ENCODE measurements at places on chromosomes 3 and 15.

GRCh38 chr15:52078876-52079700 lies 33.5 kb downstream of the BCL2L10 start:
- no peak for DNase-seq

GRCh38 chr15:89625716-89626115 lies 29.6 kb downstream of the KIF7 start:
- no peak for DNase-seq

- DNase-seq, result no peak
These were observed 4.8 kb upstream of the PLXNB1 start for GRCh38 chr3:48434591-48435222.

DNA sequence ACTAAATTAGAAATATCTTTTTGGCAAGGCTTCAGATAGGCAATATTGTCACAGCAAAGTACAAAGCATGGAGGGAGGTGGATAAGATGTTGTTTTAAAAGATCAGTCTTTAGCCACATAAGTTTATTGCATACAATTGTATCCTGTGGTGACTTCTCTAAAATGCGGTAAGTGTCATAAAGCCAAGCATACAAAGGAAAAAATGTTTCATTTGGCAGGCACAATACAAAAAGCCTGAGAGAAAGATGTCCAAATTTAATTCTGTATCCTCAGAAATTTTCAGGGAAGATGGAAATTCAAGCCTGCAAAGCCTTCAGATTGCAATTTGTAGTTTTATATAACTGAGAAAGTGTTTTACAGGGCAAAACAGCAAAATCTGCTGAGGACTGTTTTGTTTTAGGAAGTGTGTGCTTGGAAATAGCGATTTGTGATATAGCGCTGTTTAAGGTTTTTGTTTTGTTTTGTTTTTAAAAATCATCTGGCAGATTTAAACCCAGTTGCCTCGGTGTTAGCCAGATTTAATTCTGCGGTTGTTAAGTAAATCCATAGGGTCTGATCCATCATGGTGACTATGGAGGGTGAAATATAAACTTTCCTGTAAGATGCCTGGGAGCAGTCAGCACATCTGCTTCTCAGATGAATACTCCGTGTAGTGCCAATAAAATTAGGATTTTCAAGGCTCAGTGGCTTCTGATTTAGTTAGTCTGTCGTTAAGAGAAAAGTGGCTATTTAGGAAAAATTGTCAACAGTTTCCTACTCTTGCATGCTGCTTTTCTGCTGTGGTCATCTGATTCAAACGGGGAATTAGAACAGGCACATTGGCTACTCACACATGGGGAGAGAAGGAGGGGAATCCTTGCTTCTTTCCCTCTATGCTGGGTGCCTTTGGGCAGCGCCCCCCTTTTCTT lies 8.0 kb downstream of the KAT2B start:
- DNase-seq, result no peak

DNA sequence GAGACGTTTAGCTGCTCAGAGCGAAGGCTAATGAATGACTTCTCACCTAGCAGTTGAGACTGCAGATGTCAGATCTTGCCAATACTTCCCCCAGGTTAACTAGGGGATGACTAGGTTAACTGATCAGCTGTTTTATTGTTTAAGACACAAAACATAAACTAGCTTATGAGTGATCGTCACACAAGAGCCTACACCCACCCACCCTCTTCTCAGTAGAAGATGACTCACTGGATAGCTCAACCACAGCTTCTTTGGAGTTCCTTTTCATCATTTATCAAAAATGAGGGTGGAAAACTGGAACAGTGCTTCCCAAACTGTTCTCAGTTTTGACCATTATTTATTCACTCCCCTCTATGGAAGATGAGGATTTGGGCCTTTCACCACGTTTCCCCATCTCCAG lies 25.2 kb downstream of the GASK1A start:
- peak; percentile 4 for DNase-seq

- DNase-seq, result no peak
These were observed 32.5 kb downstream of the KLF13 start for GRCh38 chr15:31358957-31359701.

GRCh38 chr3:20046556-20046955 lies 6.3 kb downstream of the KAT2B start:
- no peak for DNase-seq

GRCh38 chr3:184284696-184285095 lies 8.9 kb downstream of the ECE2 start:
- peak; percentile 13 for DNase-seq

DNA sequence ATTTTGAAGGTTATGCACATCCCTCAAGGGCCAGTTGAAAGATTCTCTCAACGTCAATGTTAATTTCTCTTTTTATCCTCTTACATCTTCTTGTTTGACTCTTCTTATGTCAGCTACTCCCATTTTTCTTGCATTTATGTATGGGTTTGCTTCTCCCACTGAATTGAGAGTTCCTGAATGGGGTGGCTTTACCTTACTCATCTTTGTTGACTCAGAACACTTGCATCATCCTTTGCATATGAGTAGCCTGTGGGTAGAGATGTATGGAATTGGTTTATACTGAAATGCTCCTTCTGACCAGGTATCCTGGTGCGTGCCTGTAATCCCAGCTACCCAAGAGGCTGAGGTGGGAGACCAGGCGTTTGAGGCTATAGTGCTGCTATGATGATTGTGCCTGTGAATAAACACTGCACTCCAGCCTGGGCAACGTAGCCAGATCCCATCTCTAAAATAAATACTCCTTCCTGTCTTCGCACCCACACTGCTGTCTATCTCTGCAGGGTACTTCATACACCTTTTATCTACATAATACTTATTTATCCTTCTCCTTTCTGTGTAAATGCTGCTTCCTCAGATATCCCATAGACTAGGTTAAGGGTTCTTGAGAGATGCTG lies 123.6 kb upstream of the DPH6 start:
- no peak for DNase-seq

- DNase-seq, result no peak
These were observed 87.3 kb downstream of the PGPEP1L start for GRCh38 chr15:98920091-98920880.

GRCh38 chr3:169348929-169349621 lies 314.4 kb downstream of the MECOM start:
- no peak for DNase-seq

GRCh38 chr3:146117406-146118285 lies 43.3 kb downstream of the PLOD2 start:
- DNase-seq, result peak; percentile 71

- DNase-seq, result no peak
These were observed 39.5 kb downstream of the KBTBD8 start for GRCh38 chr3:67037615-67038014.

- DNase-seq, result no peak
These were observed 13.7 kb downstream of the CELF6 start for GRCh38 chr15:72306211-72306785.

- no peak for DNase-seq
These were observed 7.2 kb upstream of the MFGE8 start for GRCh38 chr15:88920186-88920891.

- DNase-seq, result no peak
These were observed 168.4 kb downstream of the MEGF11 start for GRCh38 chr15:66085128-66085527.

DNA sequence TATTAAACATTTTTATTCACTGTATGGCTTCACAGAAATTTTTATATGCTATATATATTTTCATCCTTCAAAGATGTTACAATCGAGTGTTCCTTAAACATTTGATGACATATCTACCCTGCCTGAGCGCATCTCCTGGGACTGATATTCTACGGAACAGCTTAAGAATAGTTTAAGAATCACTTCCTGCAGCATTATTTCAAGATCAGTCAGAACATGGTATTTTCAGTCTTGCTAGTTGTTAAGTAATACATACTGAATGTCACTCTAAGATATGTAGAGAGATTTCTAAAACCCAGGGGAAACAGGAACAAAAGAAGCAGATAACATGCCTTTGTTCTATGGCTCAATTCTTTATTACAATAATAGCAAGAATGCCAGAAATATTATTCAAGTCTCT lies 8.7 kb downstream of the COL8A1 start:
- DNase-seq, result no peak

GRCh38 chr15:62455441-62455921 lies 290.4 kb upstream of the C2CD4B start:
- DNase-seq, result no peak

DNA sequence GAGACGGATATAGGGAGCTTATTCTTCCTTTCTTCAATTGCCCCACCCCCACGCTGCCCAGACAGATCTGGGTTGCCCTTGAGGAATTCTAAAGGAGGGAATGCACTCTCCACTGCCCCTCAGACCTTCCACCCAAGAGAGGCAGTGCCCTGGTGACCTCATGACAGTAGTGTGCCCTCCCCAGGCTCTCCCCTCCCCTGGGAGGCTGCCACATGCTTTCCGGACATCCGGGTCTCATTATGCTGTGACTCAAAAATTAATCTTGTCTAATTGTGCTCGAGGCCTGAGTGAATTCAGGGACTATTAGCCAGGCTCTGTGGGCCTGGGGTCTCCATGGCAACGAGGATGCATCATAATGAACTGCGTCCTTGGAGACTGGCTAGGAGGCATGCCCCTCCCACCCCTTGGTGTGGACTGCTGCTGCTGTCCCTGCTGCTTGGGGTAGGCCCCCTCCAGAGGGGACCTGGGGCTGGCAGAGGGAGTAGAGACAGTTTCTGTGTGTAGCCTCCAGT lies 20.8 kb downstream of the CORO2B start:
- no peak for DNase-seq
